ENCODE measurements at places on chromosomes 2 and 18.

- DNase-seq, result no peak
Measured at GRCh38 chr2:231270221-231271114, 72.0 kb downstream of the ARMC9 start.

DNA sequence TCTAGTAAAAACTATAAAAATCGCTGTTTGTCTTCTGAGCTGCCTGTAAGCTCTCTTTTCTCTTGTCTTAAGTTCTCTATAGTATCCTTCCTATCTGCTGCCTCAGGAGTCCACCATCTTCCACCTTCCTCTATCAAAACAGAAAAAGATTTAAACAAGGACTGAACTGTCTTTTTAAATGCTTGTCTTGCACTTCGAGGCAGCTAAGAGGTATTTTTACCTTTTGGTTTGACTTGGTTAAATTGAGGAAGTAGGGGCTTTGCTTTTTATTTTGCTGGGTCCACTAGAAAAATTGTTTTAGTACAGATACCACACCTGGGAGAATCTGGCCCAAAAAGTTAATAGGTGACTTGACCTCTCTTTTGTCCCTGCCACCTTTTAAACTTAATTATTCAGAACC is 12.2 kb downstream of the SESTD1 start:
- no peak for DNase-seq

GRCh38 chr2:228535396-228535795 is 353.9 kb upstream of the SPHKAP start:
- DNase-seq, result no peak

DNA sequence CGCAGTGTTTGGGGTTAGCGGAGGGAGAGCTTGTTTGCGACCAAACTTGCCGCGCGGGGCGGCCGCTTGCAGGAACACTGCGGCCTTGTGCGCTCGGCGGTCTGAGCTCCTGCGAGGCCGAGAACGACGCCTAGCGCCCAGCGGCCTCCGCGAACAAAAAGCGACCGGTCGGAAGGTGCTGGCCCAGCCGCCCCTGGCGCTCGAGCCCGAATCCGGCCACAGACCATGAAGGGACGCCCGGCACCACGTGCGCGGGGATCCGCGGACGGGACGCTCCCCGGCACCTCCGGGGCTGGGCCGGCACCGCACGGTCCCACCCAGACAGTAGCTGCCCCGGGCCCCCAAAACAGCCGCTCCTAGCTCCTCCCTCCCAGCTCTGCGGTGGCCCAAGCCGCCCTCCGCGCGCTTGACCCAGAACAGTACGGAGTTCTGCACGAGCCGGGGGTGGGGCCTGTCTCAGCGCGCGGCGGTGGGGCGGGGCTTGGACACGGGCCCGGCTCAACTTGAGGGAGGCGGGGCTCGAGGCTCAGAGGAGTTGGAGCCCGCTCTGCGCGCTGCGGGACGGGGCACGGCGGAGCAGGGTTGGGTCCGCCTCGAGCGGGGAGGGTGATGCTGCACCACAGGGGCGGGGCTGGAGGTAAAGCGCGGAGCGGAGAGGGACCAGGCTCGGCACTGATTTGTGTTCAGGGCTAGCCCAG is 664 bp upstream of the IMPA2 start:
- DNase-seq, result peak; percentile 92

DNA sequence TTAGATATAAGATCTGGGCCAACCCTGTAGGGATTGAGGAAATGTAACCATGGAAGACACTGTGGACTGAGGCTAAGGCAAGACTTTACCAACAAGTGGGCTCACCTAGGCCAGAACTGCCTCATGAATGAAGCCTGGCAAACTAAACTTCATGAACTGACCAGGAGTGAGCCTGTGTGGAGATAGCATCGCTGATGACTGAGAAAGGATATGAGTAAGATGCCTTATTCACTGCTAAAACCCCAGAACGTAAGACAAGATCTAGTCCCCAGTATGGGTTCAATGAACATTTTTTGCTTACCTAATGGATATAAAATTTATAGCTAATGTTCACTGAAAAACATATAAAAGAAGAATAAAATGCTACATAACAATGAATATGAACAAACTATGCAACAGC is 399.8 kb downstream of the SATB2 start:
- DNase-seq, result no peak

GRCh38 chr2:156021146-156022040 is 311.1 kb downstream of the NR4A2 start:
- DNase-seq, result no peak

DNA sequence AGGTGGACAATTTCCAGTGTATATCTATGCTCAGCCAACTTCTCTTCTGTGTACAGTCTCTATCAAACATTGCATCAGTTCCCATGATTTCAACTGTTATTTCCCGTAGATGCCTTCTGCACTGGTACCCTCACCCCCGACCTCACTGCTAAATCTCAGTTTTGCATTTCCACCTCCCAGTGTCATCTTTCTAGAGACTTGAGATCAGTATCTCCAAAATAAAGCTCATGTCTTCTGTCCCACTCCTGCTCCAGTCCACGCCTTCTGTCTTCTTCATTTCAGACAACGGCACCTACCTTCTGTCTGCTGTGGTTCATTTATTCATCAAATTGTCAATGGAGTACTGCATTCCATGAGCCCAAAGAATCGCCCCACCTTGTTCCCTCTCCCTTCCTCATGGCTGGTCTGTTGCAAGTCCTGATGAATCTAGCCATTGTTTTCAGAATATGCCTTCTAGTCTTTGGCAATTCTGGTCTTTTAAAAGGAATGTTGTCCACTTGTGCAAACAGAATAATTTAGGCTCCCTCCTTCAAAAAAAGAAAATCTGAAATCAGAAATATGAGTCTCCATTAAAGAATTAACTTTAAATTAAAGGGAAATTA is 23.3 kb upstream of the NPAS2 start:
- no peak for DNase-seq

DNA sequence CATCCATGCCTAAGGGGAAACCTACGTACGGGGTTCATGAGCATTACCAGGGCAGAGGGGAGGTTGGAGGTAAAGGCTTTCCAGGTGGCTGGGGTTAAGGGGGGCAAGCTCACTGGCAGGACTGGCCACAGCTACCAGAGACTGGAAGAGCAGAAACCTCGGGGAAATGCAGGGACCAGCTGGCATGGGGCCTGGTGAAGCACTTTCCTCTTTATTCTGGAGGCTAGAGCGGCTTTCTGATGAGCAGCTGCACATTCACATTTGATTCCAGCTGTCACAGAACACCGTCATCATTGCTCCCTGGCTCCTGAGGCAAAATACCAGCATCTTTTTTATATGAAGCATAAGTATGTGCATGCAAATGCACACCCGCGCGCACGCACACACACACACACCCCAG is 28.7 kb upstream of the LRRC30 start:
- no peak for DNase-seq

DNA sequence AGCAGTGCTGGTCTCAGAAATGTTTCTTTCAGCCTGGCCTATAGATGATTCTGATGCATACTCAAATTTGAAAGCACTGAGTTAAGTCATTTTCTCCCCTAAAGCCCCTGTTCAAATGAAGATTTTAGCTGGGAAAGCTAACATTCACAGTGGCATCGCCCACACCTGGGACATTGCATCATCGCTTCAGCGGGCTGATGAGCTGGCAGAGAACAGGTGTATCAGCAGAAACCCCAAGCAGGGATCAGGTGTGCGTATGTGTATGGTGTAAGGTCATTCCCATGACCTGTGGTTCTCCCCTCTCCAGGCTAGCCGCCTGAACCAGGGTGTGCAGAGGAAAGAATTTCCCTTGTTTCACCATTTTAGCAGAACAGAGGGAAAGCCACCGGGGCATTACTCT is 56.3 kb downstream of the EPAS1 start:
- no peak for DNase-seq

DNA sequence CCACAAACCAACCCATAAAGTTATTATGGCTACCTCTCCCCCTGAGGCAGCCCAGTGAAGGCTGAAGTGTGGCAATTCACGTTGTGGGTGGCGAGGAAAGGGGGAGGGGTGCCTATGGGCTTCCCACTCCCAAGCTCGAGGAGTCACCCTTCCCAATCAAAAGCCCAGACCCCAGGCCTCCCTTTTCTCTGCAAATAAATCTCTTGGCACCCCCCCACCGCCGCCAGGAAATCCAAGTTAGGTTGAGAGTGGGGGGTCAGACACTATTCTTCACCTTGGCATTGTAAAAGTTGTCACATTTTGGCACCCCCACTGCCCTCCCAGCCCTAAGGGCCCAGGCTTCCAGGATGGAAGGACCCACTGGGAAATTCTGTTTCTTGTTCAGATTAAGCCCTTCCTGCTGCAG is 6.9 kb downstream of the ANKRD53 start:
- DNase-seq, result no peak

GRCh38 chr2:156765043-156765442 is 328.9 kb downstream of the GPD2 start:
- no peak for DNase-seq

- DNase-seq, result no peak
Measured at GRCh38 chr18:23257137-23257536, 121.9 kb downstream of the CABLES1 start.

DNA sequence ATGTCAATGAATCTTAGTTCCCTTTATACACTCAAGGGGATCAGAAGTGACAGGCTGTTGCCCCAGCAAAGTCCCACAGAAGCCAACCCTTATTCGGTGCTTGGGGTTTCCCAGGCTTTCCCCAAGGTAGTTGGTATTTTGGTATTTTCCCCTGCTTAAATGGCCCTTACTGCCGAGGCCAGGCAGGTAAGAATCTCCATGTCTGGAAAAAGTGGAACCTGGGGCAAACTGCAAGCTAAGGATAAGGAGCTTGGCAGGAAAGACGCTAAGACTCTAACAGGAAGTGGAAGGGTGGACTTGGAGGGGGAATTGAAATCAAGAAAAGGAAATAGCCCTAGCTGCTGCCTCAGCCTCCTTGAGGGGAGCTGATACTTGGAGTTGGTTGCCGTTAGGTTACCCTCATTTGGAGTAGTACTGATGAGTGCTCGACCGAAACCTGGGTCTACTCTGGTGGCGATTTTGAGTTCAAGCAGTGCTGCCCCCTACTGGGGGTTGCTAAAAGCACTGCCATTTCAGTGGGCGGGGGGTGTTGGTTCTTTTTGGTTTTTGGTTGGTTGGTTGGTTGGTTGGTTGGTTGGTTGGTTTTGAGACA is 3.3 kb upstream of the GPBAR1 start:
- peak; percentile 50 for DNase-seq

DNA sequence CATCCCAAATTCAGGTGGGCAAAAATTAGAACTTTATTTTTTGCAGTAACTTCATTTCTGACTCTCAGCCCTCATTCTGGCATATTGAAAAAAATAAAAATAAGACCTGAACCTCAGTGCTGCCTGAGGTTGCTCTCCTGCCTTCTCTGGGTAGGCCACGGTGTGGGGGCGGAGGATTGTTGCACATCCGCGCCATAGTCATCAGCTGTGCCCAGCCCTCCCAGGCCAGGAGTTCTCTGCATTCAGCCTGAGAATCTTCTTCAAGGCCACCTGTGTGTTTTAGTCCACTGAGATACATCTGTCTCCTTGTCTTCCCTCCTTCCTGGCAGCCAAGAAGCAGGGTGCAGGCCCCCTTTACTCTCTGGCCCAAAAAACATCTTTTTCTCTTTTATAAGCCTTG is 94.7 kb downstream of the ARMC9 start:
- no peak for DNase-seq

- no peak for DNase-seq
Measured at GRCh38 chr18:46419391-46420141, 237.5 kb downstream of the LOXHD1 start.

- no peak for DNase-seq
Measured at GRCh38 chr2:72953528-72953927, 36.2 kb downstream of the EMX1 start.

DNA sequence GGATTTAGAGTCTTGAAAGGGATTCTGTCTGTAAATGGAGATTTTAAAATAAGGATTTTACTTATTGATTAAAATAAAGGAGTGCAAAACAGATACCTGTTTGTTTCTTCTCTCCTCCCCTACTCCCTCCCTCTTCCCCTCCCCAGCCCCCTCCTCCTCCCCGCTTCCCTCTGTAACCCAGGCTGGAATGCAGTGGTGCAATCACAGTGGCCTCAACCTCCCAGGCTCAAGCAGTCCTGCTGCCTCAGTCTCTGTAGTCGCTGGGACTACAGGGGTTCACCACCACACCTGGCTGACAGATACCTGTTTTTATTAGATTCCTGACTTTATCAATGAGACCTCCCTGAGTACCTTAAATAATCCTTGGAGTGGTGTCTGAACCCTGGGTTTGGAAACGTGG is 57.1 kb downstream of the OXER1 start:
- DNase-seq, result no peak

GRCh38 chr2:227035711-227036367 is 128.2 kb downstream of the COL4A4 start:
- DNase-seq, result no peak

GRCh38 chr18:59874166-59874565 is 25.6 kb upstream of the PMAIP1 start:
- no peak for DNase-seq

DNA sequence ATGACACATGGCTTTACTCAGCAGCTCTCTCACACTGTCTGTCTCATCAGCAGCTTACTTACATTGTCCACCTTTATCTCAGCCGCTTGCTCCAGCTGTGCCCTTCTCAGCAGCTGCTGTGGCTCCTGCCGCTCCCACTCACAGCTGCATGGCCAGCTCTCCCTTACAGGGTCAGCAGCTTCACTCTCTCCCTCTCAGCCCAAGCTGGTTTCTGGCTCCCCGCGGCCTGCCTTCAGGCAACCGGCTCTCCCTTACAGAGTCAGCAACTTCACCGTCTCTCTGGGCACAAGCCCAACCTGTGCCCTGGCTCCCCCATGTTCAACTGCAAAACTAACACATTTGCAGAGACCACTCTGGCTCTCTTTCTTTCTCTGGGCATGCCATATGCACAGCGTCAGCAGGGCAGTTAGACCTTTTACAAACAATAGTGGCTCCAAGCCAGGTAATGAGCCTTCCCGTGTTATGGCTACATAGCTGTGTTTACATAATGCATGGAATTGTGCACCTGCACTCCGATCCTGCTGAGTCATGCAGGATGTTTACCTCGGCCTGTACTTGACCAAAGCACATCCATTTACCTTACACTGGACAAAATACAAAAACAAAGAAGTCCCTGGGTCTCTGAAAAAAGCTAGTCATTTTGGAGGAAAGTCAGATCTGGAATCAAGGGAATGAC is 167.3 kb downstream of the DOK6 start:
- DNase-seq, result no peak

DNA sequence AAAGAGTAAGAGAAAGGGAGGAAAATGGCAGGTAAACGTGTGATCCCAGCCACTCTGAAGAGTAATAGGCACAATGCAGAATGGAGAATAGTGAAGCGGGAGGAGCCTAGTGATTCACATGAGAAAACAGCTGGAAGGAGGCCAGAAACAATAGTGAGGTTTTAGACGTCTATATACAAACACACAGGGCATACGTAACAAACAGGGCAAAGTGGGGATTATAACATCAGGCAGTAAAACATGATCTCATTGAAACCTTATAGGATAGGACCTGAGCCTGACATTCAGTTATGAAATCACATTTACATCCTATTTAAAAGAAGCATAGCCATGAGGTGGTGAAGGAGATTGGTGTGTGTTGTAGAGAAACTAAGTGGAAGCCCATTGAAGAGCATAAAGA is 33.0 kb upstream of the GATA6 start:
- DNase-seq, result no peak

Data from activated T-helper 1 cell treated with Interleukin-2 at 50 U/mL for 16 hours (primary cell).